ENCODE measurements at places on chromosomes 3 and 15.

- no peak for DNase-seq
These were observed 159.2 kb upstream of the SLC24A5 start for GRCh38 chr15:47961401-47962090.

GRCh38 chr3:22620498-22620897, 582.6 kb upstream of the UBE2E2 start:
- no peak for DNase-seq

DNA sequence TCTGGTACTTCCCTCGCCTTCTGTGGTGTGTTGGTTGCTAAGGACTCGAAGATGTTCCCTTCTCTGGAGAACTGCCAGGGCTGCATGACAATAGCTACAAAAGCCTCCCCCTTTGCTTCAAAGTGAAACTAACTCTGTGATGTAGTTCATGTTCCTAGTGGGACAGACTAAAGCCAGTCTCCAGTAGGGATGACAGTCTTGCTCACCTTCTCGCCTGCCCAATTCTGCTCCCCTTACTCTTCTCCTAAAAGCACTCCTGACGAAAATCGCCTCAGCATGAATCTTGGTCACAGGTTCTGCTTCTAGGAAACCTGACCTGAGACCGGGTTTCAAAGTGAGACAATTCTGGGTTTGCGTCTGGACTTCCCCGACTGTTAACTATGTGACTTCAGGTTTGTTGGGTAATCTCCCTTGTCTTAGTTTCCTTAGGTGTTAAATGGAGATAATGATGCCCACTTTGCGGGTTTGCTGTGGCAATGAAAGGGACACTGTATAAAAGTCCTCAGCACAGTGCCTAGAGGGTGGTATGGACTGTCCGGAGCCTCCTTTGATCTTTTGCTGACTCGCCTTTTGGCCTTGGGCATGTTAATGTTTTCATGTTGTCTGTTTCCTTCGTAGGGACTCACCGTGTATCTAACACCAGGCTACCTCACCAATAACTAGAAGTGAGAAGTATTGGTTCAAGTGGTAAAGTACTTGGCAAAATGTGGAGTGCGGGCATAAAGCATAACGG, 24.9 kb upstream of the THRB start:
- no peak for DNase-seq

GRCh38 chr3:143092191-143092590, 27.4 kb upstream of the CHST2 start:
- DNase-seq, result no peak

- DNase-seq, result no peak
These were observed 55.8 kb upstream of the LMCD1 start for GRCh38 chr3:8445861-8446260.

GRCh38 chr3:158731486-158731885, 771 bp downstream of the RARRES1 start:
- DNase-seq, result no peak

GRCh38 chr15:63906266-63906584, 72.5 kb upstream of the HERC1 start:
- no peak for DNase-seq

- no peak for DNase-seq
These were observed 454.7 kb downstream of the SQOR start for GRCh38 chr15:46089467-46089935.

DNA sequence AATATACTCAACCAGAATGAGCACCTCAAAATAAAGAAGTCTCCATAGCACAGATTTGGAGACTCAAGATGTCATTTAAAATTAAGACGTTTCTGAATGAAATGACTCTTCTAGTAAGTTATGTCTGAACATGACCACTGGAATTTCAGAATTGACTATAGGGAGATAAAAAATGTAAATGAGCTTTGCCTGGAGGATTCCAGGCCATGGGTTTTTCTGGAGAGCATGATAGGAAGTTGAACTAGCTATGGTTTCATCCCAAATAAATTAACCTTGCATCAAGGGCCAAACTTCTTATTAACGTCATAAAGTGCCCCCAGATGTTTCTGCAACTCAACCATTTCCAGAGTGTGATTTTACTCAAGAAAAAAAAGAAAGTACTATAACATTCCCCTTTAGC, 222.6 kb upstream of the NR2F2 start:
- no peak for DNase-seq

DNA sequence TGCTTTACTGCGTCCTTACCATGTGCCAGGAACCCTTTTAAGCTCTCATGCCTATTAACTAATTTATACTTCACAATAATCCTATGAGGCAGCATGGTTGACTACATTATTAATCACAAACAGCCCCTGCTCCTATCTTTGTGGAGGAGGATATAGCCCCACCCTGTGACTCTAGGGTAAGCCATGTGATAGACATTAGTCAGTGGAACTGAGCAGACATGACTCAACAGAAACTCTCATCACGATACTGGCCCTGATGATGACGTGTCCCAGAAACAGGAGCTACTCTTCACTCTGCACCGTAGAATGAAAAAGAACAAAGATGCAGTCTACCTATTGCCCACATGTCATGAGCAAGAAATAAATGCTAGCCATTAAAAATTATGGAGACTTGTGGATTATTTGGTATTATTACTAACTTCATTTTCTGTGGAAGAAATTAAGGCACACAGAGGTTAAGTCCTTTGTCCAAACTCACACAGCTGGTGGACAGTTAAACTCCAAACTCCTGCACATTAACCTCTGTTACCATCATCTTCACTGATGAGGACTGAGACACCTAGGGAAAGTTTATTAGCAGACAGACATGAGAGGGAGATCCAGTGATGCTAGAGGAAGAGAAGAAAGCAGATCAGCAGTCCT, 51.2 kb downstream of the CFAP20DC start:
- DNase-seq, result no peak

GRCh38 chr3:122263974-122264588, 61.0 kb upstream of the CSTA start:
- DNase-seq, result no peak

GRCh38 chr3:135499426-135499825, 466.1 kb upstream of the PPP2R3A start:
- DNase-seq, result no peak

- no peak for DNase-seq
These were observed 3.1 kb upstream of the CAMKV start for GRCh38 chr3:49872801-49873281.

DNA sequence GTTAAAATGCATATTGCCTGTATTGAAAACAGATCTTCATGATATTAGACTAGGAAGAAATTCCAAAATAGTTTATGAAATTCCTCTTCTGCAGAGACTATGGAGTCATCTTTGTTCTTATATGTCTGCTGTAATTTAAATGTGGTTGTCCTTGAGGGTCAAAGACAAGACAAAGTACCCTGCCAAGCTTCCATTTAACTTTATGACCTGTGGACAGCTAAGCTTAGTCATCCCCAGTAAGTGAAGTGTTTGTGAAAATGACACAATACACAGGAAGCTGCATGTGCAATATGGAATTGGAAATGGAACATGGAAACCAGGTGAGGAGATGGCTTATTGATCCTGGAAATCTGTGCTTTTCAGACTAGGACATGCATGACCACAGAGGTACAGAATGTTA, 68.5 kb upstream of the GBE1 start:
- DNase-seq, result no peak

DNA sequence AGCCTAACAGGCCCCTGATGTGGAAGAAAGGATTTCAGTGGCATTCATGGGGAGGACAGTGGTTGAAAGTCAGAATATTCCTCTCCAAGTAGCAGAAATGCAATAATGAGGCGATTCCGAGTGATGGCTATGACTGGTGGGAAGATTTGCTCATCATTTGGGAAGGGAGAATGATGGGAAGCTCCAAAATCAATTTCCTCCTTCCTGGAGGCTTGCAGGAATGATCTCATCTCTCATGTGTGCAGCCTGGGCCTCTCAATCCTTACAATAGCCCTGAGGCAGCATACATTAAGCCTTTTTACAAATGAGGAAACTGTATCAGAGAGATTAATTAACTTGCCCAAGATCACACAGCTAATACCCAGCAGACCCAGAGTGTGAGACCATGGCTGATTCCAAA, 58.7 kb downstream of the BOC start:
- no peak for DNase-seq

GRCh38 chr3:52090131-52090932, 34.0 kb upstream of the DUSP7 start:
- no peak for DNase-seq

- no peak for DNase-seq
These were observed 43.6 kb downstream of the ABTB1 start for GRCh38 chr3:127716384-127716783.

DNA sequence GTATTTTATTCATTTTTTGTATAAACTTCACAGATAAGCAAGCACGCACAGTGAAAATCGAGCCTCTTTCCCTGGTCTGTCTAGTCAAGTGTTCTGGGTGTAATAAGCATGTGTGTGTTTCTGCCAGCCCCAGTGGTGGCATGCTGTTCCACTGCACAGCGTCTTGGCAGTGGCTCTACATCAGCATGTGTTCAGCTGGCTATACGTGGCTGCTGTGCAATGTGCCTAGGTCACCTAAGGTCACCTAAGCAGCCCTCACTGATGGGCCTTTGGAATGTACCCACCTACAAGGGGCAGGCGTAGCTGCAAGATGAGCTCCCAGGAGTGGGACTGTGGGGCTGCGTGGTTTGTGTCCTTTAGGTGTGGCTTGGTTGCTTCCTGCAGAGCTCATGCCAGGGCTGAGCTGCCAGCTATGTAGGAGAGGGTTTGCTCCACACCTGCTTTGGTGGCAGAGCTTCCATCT, 4.9 kb downstream of the LIMD1 start:
- DNase-seq, result no peak

DNA sequence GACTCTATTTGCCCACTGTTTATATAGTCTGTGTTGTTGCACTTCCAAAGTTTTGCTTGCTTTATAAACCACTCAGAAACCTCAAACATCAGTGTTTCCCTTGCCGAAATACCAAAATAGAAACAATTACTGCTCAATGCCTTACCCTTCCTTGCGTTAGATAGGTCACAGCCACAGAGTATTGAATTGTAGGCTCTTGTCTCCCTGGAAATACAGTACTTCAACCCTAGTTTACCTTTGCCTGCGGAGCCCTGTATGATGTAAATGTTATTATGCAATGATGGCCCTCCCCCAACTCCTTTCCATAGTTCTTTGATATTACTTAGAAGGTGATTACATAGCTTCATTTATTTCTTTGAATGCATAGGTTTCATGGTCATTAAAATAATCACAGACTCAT, 44.2 kb downstream of the SOX2 start:
- DNase-seq, result no peak

DNA sequence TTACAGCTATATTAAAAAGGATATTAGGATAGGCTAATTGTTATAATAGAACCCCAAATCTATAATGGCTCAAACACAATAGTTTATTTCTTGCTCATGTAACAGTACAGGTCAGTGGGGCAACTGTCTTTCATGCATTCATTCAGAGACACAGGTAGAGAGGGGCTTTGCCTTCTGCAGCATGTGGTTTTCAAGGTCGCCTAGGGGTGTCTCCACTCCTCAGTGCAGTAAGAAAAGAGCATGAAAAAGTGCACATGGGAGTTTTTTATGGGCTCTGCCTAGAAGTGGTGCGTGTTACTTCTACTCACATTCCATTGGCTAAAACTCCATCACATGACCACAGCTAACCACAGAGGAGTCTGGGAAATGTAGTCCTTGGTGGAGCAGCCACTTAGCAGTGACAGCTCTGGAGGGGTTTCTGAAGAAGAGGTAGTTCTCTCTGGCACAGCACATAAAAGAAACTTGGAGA, 1.8 kb downstream of the ZBTB38 start:
- DNase-seq, result peak; percentile 9

GRCh38 chr3:124664804-124665203, 65.4 kb upstream of the UMPS start:
- no peak for DNase-seq

DNA sequence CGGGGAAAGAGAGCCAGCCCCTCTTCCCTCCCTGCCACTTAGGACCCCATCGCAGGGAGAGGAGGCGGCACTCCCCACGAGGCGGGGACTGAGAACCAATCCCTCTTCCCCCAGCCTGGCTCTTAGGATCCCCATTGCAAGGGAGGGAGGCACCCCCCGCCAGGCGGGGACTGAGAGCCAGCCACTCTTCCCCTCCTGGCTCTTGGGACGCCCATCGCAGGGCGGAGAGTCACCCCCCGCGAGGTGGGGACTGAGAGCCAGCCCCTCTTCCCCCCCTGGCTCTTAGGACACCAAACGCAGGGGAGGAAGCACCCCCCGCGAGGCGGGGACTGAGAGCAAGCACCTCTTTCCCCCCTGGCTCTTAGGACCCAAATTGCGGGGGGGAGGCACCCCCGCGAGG, 34.2 kb upstream of the SSUH2 start:
- no peak for DNase-seq

- DNase-seq, result peak; percentile 55
These were observed 120.8 kb upstream of the MEIS2 start for GRCh38 chr15:37220949-37221670.

DNA sequence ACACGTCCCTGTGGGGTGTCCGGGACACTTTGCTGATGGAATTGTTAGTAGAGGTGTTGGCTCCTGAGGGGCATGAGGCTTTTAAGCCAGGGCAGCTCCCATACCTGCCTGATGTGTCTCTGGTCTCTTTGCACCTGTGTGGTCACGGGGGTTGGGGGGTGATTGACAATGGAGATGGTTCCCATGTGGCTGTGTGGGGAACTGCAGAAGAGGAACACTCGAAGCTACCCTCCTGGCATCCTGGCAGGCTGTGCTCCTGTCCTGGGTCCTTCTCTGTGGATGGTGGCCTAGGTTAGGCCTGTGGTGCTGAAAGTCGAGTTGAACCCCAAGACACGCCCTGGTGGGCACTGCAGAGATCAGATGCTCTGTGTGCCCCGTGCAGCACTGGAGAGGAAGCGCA, 73.4 kb downstream of the HMCES start:
- DNase-seq, result no peak

DNA sequence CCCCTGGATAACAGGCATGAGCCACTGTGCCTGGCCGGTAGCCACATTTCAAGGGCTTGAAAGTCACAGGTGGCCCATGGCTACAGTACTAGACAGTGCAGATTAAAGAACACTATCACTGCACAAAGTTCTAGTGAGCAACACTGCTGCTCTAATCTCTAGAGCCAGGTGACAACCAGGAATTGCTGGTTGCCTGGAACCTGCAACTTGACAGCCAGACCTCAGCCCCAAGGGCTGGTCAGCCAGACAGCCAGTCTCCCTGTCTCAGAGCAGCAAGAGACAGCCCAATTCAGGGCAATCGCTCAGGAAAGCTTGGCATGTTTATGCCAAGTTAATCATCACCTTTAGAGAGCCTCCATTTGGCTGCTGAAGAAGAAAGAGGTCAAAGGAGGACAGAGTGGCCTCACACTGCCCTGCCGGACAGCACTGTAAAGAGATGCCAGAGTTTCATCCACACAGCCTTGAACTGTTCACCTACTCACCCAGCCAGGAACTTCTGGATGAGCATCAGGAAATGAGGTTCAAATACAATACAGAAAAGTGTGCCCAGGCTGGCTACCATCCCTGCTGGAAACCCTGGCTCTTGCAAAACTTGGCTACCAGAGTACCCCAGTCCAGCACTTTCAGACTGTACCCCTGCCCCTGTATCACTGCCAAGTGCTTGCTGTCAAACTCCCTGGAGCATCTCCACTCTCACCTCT, 6.0 kb downstream of the CCDC12 start:
- no peak for DNase-seq

GRCh38 chr15:38424101-38424552, 29.8 kb upstream of the FAM98B start:
- DNase-seq, result no peak

Data from NCI-H1105 (cell line).